ENCODE measurements at places on chromosomes 7 and 10.

DNA sequence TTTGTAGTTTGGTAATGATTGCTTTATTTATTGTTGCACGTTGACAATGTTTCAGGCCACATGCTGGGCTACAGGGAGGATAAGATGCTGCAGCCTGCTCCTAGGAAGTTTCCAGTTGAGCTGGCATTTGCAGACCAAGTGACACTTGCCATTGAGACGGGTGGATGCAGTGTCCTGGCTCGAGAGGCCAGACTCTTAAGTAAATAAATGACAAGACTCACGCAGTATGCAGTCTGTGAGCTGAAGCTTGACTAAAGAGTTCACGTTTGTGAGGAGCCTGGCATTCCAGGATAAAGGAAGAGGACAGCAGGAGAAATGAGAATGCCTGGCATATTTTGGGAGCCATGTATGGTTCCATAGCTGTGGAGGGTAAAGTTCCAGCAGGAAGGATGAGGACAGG lies 105.8 kb downstream of the BAMBI start:
- DNase-seq: no peak

DNA sequence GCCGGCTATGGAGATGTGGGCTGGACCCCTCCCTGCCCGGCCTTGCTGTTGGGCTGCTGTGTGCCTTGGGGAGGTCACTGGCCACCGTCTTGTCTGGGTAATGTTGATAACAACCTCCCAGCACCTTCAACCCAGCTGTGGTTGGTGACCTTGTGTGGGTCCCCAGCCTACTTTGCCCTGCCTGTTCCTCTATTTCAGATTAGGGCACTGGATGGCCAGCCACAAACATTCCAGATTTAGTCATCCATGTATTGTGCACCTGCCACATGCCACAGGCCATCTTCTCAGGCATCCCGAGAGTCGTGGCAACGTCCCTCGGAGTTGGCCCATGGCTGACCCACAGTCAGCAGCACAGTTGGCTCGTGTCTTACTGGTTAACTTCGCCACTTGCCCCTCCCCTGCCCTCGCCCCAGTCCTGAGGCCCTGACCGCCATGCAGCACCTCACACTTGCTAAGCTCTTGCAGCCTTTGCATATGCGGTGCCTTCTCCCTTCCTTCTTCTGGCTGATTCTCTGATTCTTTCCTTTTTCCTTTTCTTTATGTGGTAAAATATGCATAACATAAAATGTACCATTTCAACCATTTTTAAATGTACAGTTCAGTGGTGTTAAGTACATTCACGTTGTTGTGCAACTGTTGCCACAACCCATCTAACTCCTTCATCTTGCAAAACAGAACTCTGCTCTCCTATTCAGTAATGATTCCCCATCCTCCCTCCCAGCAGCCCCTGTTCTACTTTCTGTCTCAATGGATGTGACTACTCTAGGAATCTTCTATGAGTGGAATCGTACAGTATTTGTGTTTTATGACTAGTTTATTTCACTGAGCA lies 60.6 kb downstream of the PRF1 start:
- DNase-seq: no peak

DNA sequence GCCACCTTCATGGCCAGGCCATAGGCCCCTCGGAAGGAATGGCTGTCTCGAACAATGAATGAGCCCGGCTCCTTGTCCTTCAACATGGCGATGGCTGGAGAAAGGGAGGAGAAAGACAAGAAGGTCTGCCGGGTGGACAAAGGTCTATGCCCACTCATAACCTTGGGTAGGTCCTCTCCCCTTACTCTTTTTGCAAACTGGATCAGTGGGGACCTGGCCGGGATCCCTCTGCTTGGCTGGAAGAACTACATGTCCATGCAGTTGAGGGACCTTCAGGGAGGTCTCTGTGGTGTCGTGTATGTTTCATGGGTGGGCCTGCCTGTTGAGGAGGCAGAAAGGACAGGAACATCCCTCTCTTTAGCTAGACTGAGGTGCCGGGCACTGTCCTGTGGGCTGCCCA lies 284.8 kb downstream of the TNS3 start:
- DNase-seq: no peak

DNA sequence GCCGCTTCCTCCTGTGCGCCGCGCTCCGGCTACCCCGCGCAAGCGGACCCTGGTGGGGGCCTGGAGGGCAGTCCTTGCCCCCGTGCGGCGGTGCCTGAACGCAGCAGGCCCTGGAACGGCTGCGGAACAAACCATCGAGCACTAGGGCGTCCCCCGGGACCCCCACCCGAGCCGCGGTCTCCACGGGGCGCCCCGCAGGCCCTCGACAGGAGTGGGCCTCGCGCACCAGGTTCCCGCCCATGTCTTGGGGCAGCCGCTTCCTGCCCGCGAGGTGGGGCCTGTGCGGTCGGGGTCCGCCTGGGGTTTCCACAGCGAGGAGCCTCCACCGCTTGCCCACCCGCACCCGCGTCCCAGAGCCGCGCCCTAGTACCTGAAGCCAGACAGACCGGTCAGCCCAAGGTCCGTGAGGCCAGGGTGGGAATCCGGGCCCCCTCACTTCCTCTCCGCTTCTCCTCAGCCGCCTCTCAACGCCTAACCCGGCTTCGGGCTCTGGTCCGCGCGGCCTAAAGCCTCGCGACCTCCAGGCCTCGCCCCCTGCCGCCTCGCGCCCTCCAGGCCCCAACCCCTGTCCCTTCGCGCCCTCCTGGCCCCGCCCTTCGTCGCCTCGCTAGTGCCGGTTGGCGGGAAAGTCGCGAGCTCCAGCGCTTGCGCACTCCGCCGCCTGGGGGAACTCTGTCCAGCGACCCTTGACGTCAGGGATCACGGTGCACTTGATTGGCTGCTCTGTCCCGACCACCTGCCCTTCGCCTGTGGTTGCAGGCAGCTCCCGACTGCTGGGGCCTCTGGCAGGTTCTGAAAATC lies 7.0 kb upstream of the GBX1 start:
- DNase-seq: no peak

DNA sequence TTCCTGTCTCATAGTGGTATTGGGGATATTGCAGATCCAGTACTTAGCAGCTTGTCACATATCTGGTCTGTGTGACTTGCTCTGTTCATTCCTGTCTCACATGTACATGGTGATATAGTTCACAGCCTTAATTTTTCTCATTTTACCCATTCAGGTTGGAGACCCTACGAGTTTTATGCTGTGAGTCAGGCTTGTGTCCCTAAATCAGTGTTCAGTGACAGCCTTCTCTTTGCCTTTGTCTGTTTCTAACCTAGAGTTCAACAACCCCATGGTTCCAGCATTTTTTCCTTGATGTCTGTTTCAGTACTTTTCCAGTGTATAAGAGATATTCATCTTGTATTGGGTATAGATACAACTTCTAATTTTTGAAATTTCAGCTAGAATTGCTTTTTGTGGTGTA lies 1016.2 kb downstream of the LRMDA start:
- no peak for DNase-seq

GRCh38 chr7:49885593-49886285 lies 112.3 kb downstream of the VWC2 start:
- DNase-seq: no peak

GRCh38 chr7:148151778-148152177 lies 438.8 kb upstream of the C7orf33 start:
- no peak for DNase-seq

DNA sequence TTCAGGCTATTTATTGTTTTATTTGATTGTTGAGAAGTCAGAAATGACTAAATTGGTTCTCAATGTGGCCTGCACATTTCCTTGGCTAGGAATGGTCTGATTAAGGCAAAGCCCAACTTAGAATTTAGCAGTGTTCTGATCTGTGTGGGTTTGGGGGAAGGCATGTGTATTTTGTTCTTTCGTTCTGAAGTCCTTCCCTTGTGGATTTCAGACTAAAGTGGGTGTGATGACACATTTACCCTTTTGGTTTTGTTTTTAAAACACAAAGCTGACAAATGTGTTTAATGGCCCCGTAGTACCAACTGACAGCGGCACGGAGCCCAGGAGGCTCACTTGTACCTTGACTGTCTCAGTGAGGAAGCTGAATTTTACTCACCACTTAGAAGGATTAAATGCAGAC lies 452.3 kb upstream of the GALNT17 start:
- DNase-seq: no peak

DNA sequence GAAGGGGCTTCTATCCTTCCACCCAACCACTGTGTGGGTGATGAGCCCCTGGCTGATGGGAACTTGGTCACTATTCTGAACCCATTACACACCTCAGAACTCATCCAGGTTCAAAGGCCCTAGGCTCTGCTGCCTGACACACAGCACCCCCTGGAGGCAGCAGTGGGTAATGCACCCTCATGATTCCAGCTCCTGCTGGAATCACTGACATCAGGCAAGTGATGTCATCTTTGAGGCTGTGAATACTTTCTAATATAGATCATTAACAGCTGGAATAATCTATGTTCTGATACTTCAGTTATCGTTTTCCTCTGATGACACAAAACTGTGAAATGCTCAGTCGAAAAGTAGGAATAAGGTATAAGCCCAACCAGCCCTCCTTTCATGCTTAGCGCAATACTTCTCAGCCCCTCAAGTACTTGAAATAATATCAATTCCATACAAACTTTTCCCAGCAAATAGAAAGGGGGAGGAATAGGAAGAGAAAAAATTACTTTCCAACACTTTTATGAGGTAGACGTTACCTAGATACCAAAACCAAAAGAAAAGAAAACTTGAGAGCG lies 7.5 kb upstream of the RBP3 start:
- peak; percentile 32 for DNase-seq

GRCh38 chr10:15595260-15595659 lies 124.5 kb downstream of the ITGA8 start:
- no peak for DNase-seq

GRCh38 chr10:20891338-20891714 lies 5.8 kb downstream of the NEBL start:
- no peak for DNase-seq

DNA sequence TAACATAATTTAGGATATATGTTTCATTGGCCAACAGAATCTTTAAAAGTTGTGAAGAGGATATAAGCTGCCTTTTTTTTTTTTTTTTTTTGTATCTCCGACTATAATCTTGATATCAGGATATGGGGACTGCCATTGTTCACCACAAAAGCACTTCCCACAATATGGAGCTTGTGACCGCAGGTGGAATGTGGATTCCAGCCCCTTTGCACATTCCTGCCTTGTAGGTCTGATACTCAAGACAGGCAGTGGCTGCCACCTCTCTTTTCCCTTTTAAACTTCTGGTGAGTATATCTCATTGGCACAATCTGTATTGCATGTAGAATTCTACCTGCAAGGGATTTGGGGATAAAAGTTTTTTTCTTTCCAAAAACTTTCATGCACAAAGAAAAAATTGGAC lies 272.7 kb upstream of the VWC2 start:
- DNase-seq: no peak

- no peak for DNase-seq
Observed at GRCh38 chr10:35398908-35399307, 62.6 kb downstream of the CCNY start.
